ENCODE measurements at places on chromosomes 5 and 9. TPM values are rescaled to one million over a fixed set of nuclear protein-coding genes. Genes with fewer than 3 reads are reported as not detected.
A peak's percentile ranks its signal among the peaks of the same experiment; 100 is the strongest.

DNA sequence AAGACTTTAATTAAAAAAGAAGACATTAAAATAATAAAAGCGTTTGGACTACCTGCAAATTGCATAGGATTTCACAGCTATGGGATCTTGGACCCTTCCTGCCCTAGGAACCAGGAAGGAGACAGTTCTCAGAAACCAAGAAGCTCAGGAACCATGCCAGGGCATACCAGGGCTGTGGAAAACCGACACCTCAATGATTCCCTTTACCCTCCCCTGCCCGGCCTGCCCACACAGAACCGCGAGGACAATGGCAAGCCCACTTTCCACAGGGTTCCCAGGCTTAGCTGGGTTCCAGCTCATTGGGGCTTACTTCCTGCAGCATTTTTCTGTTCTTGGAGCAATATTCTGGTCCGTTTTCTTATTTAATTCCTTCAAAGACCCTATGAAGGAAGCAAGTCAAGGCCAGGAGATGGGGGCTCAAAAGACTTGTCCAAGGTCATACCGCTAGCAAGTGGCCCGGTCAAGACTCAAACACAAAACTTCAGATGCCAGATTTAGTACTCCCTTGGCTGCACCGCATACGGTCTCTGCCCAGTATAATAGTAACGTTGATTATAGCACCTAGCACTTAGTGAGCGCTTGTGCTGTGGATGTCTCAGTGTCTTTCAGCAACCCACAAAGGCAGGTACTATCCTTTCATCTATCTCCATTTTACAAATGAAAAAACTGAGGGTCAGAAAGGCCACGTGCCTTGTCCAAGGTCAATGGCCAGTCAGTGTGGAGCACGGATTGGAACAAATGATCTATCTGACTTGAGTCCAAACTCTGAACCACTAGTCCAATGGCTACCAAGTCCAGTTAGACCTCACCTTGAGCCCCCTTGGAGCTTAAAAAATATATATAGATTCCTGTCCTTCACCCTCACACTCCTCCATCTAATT, 6.8 kb downstream of the FAT2 start:
- DNase-seq = no peak

- peak; percentile 77 for DNase-seq
These were observed 43.4 kb downstream of the NXNL2 start for GRCh38 chr9:88578121-88579049.

Gene CFAP77
- not detected for total RNA-seq

Gene NCS1
- total RNA-seq = 3.3 TPM

Gene TAF11L10
- not detected for total RNA-seq
